ENCODE measurements at places on chromosomes 7 and 10.

DNA sequence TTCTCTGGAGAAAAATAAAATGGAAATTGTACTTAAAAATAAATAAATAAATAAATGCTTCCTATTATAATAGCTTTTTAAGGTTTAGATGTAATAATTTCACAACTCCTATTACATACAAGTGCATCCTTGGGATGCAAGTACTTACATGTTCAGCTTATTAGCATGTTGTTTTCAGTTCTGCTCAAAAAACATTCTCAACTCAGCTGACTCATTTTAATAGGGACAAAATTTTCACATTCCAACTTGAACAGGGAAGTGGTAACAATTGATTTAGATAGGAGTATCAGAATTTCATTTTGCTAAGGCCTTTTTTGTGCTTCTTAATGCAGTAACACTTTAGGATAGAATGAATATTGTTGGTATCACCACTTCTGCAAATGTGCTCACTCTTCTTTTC lies 16.7 kb upstream of the PAPSS2 start:
- DNase-seq: no peak

DNA sequence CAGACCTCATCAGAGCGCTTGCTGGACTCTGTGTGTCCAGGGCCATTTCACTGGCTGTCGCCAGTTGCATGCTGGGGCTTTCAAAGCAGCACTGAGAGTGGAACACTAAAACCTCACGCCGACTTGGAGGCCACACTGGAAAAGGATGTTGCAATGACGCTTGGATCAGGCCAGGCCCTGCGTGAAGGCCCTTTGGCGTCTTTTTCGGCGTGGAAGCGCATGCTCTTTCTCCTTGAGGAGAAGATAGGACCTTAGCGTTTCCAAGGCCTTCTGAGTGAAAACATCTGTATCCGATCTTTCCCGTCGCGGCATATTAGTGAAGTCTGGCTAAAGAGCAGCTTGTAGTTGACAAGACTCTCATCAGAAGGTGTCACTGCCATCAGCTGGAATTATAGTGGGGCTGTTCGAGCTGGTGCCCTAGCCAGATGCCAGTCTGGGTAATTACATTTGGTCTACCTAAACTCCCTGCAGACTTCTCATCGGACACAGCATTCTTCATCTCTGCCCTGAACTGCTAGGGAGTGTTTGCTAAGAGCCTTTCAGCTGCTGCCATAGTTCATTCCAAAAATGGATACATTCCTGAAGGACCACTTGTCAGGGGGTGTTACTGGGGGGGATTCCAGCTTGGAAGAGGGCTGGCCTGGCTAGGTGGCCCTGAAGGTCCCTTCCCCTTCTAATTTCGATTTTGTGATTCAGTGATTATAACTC lies 167.7 kb upstream of the TCF7L2 start:
- DNase-seq: no peak

GRCh38 chr10:67802767-67803538 lies 35.0 kb downstream of the DNAJC12 start:
- DNase-seq: no peak

DNA sequence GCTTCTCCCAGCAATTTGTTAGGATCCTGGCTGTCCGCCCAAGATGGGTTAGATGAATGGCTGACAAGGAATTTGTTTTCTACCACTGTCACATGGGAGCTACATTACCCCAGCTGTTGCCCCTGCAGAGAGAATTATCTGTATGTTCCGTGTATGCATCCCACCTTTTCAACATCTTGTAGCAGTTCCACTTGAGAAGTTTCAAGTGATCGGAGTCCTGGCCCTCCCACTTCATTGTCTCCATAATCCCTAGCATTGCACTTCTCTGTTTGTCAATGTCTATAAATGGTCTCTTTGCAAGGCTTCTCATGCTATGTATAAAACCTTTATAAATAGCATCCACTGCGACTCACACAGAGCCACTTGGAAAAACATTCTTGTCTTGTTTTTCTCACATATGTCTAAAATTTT lies 972.5 kb downstream of the CNTNAP2 start:
- no peak for DNase-seq

- DNase-seq: no peak
Measured at GRCh38 chr7:47827351-47827756, 120.9 kb downstream of the PKD1L1 start.

DNA sequence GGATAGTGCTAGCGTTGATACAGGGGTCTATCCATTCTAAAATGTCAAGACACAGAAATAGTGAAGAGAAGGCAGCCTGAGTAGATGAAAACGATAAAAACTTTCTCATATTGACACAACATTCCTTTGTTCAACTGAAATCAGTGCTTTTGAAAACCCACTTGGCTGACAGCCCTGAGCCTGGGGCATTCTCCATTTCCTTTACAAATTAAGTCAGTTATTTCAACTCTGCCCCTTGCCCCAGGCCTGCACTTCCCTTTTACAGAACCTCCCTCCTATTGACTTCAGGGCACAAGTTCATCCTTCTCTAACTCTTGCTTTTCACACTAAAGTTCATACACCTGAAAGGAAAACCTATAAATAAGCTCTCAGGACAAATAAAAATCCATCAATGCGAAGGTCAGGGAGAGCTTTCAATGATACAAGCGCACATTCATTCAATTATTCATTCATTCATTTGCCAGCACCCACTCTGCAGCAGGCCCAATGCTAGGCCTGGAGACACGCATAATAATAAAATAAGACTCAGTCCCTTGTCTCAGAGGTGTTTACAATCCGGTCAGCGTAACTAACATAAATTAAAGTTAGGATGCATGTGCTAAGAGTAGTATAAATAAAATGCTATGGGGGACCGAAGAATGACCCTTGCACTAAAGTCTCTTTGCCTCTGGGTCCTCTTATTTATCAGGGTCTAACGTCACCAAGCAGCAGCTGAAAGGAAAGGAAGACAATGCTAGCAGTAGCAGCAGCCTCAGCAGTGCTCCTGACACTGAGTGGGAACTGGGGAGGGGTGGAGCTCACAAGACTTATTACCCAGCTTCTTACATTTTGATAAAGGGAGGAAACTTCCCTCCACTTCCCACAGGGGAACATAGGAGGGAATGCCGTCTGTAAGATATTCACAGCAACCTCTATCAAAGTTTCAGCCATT lies 134.8 kb downstream of the PDE1C start:
- DNase-seq: no peak

DNA sequence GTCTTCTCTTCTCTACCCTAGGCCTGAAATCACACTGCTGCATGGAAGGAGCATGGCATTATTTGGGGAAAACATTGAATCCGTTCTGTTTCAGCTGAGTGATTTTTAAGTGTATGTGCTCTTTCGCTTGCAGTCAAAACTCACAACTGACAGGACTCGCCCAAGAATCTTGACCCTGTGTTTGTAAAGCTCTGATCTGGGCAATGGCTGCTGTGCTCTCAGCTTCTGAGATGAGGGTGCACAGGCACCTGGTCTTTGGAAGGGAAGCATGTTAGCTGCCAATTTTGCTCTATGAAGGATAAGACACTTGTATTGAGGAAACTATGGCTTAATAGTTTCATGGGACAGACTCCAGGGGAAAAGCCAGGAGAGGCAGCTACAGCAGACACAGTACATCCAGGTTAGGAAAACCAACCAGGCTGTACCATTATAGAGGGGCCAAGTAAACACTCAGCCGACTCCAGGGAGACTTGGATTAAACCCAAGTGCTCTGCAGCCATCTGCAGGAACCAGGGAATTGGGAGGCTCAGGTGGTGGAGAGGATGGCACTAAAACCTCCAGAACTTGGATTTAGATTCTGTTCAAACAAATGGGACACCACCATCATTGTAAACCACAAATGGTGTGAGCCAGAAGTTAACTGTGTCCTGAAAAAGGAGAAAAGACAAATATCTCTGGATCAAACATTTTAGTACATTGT lies 43.3 kb downstream of the LYZL1 start:
- DNase-seq: no peak

- DNase-seq: no peak
Measured at GRCh38 chr7:152105205-152105604, 79.7 kb downstream of the GALNT11 start.

- DNase-seq: no peak
Measured at GRCh38 chr7:42588876-42589275, 323.0 kb downstream of the C7orf25 start.

GRCh38 chr7:45663965-45664633 lies 89.9 kb downstream of the ADCY1 start:
- DNase-seq: no peak

DNA sequence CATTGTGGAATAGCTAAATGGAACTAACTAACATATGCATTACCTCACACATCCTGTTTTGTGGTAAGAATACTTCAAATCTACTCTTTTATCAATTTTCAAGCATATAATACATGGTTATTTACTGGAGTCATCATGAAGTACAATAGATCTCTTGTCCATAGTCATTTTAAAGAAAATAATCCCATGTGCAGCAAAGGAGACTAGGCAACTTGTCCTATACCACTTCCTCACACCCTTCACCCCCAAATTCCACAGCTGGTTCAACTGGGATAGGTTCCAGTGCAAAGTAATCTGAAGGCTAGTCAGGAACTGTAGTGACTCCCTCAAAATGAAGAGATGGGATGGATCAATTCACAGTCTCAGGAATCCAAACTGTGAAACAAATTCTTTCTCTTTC lies 176.1 kb downstream of the SGMS1 start:
- DNase-seq: no peak

GRCh38 chr10:67837541-67838314 lies at the start of gene DNAJC12:
TSS of gene DNAJC12 (minus strand) at chr10:67838188. CDS start at chr10:67838011, 177 bp downstream.
- DNase-seq: no peak

- no peak for DNase-seq
Measured at GRCh38 chr7:15046861-15047260, 144.3 kb upstream of the DGKB start.

DNA sequence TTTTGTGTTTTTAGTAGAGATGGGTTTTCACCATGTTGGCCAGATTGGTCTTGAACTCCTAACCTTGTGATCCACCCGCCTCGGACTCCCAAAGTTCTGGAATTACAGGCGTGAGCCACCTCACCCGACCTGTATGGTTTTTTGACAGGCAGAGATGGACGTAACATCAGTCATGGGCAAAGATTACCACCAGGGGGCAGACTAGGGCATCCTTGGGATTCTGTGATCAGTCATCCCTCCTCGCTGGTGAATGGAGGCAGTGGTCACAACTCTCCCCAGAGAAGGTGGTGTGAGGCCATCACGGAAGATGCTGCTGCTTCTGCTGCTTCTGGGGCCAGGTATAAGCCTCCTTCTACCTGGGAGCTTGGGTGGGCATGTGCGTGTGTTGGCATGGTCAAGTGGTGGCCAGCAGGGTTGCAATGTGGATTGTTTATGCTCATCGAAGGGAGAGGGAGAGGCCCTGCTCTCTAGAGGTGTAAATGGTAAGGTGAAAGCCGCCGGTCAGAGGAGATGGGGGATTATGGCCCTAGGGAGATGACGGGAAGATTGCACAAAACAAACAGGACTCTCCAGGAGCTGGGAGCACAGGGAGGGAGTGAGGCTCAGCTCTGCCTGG lies 122.7 kb upstream of the PRSS1 start:
- no peak for DNase-seq
